Activated effector memory CD4-positive, alpha-beta T cell treated with anti-CD3 and anti-CD28 coated beads, Interleukin-2, amount 50 U/mL, for 16 hours (primary cell): ENCODE measurements at places on chromosomes 1 and 21.

GRCh38 chr1:110161849-110162248, 11.6 kb downstream of the SLC6A17 start:
- DNase-seq: no peak

DNA sequence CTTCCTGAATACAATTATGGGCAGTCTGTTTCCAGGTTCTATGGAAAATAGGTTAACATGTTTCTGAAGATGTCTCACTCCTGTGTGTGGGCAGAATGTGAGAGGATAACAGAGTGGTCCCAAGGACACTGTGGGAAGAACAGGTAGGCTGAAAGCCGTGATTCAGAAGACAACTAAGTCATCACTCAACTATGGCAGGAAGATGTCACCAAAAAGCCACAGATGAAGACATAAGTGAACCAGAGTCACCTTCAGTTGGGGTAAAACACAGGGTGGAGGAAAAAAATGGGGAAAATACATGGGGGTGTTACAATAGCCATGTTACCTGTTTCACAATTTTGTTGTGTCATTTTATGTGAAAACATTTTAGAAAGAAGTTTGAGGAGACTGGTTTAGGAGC, 75.1 kb downstream of the UCHL5 start:
- no peak for DNase-seq

DNA sequence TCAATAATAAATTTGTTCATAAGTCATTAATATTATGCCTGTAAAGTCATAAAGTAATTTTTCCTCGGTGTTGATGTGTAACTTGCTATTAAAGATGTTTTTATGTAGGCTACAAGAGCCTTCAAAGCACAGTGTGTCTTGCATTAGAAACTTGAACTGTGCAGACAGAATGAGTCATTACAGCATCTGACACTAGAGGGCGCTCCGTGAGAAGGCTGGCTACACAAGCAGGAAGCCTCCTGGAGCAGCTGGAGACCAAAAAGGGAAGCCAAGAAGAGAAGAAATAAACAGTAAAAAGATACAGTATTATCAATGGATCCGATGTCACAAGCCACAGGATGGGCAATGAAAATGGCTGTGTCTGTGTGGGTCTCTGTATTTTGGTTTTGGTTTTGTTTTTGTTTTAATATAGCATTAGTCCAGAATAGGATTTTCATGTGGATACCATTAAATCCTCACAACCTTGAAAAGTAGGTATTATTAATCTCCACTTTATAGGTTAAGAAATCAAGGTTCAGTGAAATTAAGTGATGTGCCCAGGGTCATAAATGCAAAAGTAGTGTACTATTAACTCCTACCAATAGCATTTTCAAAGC, 16.1 kb upstream of the LRRC8D start:
- DNase-seq: peak; percentile 91

GRCh38 chr1:1144122-1144842, 28.4 kb upstream of the C1orf159 start:
- peak; percentile 84 for DNase-seq

DNA sequence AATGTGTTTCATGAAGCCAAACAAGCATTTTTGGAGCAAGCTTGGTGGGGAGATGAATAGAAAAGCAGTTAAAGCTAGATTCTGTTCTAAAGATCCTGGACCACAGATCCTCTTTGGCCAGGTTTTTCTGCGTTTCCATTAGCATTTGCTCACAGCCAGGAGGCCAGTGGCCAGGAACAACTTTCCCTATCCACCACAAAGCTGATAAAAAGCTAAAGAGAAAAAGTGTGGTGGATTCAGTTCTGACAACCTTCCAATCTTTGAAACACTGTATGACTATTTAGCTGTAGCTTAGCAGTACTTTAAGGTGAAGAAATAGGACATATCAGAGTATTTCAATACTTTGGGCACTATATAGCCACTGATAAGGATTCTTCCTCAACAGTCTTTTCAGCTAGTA, 3.0 kb upstream of the NEK7 start:
- DNase-seq: no peak

DNA sequence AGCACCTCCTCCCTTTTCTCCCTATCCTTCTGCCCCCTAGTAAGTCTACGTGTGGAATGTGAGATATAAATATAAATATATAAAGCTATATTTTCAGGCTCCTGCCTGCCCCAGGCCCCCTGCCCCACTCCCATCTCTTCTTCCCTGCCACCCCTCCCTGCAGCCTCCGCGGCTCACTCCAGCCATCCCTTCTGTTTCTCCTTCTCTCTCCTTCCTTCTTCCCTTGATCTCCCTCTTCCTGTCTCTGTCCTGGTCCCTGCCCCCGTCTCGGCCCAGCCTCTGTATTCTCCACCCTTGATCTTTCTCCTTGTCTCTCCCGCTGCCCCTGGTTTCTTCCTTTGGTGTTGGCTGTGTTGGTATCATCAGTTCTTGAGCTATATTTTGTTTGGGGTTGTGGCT, 23.2 kb downstream of the DMBX1 start:
- DNase-seq: no peak

DNA sequence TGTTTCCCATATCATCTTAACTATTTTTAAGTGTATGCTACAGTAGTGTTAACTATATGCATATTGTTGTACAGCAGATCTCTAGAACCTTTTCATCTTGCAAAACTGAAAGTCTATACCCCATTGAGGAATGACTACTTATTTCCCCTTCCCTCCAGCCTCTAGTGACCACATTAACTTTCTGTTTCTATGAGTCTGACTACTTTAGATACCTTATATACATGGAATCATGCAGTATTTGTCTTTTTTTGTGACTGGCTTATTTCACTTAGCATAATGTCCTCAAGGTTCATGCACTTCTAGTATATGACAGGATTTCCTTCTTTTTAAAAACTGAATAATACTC, 96.5 kb upstream of the BTG3 start:
- no peak for DNase-seq

- DNase-seq: no peak
Measured at GRCh38 chr1:24936684-24937083, 6.6 kb upstream of the RUNX3 start.
